ENCODE measurements at places on chromosomes 4 and X.

DNA sequence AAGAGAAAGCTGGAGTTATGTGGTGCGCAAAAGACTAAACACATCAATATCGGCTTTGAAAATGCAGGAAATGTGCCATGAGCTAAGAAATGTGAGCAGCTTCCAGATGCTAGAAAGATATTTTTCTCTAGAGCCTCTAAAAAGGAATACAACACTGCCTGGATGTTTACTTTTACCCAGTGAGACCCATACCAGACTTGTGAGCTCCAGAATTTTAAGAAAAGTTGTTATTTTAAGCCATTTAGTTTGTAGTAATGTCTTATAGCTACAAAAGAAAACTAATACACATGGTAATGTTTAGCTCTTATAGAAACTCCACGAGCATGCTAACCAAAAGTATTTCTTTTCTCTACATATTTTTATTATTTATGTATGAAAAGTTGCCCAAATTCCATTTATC is 1389.4 kb downstream of the C4orf33 start:
- DNase-seq: no peak

- DNase-seq: no peak
Measured at GRCh38 chr4:56790691-56791091, 30.8 kb downstream of the SPINK2 start.

DNA sequence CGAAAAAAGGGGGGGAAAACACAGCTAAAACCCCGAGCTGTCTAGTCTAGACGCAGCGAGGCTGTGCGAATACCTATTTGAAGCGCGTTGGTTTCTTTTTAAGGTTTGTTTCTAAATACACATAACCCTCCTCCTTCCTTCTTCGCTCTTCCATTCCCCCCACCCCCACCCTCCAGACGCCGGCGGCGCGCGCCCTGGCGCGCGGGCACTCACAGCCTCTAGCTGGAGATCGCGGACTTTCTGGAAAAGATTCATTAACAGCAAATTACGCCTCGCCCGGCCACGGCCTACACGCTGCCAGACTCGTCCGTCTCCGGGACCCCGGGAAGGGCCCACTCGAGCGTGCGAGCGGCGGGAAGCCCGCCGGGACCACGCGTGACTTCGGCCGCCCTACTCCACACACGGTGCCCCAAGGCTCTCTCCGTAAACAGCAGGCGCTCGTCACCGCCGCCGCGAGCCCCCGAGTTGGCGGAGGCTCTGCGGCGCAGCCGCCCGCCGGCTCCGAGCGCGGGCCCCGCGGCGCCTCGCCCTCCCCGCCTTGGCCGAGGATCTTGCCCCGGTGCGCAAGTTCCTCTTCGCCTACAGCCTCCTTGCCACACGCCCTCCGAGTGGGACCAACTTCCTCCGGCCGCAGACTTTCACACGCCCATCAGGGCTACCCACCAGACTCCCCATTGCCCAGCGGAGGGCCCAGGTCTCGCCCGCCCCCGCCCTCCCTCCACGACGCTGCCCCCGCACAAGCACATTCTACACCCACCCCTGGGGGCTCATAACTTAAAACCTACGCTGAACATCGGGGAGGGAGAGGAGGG is 2.0 kb downstream of the BCOR start:
- DNase-seq: no peak

GRCh38 chr4:41349021-41349420 is 92.3 kb downstream of the UCHL1 start:
- no peak for DNase-seq

- DNase-seq: no peak
Measured at GRCh38 chr4:73528171-73528570, 46.6 kb downstream of the AFM start.

GRCh38 chr4:154491341-154492271 is at the start of gene DCHS2:
Gene DCHS2, minus strand, starts transcription at chr4:154491799. Its CDS starts 444 bp downstream, at chr4:154491355.
- DNase-seq: peak; percentile 33

DNA sequence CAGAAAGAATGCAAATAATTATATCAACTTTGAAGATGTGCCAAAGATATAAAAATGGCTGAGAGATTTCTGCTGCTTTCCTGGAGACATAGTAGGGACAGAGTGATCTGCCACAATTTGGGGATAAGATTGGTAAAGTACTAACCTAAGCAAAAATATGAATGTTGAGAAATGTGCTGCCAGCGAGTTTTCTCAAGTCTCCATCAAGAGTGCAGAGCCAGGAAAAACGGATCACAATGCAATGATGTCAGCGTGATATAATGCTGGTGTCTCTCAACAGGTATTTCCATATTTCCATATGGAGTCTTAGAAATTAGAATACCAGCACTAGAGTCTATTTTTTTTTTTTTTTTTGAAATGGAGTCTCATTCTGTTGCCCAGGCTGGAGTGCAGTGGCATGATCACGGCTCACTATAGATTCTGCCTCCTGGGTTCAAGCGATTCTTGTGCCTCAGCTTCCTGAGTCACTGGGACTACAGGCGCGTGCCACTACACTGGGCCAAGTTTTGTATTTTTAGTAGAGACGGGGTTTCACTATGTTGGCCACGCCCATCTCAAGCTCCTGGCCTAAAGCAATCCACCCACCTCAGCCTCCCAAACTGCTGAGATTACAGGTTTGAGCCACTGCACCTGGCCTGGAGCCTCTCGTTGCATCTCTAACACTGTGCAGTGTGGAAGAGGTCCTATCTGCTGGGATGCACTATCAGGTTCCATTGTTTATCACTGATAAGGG is 893.5 kb downstream of the TRIML1 start:
- no peak for DNase-seq

GRCh38 chrX:121114691-121115090 is 67.3 kb downstream of the GLUD2 start:
- DNase-seq: no peak

DNA sequence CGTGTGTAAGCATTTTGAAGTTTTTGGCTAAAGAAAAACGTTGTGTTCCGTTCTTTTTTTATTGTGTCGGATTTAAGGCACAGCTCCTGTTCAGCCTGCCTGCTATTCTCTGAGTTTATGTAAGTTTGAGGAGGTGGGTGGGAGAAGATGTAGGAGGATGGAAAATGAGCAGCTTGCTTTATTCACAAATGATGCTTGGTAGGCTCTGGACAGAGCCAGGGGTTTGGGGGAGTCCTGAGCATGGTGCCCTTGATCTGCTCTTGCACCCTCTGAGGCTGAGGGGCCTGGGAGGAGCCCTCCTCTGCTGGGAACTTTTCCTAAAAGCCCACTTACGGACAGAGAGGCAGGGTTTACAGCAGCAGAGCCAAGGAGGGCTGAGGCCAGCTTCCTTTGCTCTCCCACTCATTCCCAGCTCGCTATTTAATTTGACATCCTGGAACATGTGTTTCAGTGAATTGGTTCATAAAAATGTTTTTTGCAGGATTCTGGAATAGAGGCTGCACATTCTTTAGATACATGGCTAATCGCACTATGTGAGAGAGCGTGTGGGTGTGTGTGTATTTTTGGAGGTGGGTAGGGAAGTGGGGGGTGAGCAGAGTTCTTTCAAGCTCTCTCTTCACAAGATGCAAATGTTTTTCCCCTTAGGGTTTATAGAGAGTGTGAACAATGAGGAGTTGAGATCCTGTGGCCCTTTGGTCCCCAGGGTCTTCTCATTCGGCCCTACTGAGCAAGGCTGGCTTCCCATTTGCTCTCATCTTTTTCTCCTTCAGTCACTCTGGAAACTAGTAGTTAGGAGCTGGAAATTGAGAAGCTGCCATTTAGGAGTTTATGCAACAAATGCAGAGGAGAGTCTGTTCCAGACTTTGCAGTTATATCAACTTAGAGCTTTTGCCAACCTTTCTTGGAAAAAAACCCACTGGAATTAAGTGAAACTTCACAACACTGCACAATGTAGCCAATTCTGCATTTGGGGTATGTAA is 32.1 kb downstream of the TMEM131L start:
- no peak for DNase-seq

DNA sequence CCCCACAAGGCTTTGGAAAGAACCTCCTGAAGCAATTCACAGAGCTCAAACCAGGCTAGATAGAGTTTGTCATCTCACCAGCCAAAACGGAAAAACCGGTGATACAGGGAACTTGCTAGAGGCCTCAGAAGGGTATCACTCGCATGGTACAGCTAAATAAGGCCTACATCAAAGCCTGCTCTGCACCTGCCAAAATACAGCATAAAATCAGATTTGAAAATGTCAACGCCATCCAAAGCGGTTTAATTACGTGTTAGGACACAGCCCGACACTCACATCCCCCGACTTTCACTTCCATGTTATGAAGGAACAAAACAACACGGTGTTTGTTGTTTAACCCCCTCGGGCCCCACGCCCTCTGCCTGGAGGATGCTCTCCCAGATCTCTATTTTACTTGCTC is 65.0 kb downstream of the MAPK10 start:
- DNase-seq: no peak

DNA sequence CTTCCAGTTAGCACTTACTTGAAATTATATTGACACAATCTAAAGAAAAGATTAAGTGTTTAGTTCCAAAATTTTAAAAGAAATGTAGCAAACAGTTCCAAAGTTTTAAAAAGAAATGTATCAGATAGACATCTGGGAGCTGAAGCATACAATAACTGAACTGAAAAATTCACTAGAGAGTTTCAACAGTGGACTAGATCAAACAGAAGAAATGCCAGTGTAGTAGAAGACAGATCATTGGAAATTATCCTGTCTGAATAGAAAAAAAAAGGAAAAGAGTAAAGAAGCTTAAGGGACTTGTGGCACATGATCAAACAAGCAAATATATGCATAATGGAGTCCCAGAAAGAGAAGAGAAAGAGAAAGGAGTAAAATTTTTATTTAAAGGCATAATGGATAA is 261.4 kb downstream of the LAS1L start:
- DNase-seq: no peak

GRCh38 chr4:111712093-111712677 is 433.1 kb upstream of the FAM241A start:
- no peak for DNase-seq

- DNase-seq: no peak
Measured at GRCh38 chr4:79886021-79886420, 187.0 kb downstream of the ANTXR2 start.

- DNase-seq: no peak
Measured at GRCh38 chr4:112521123-112522023, 5.4 kb upstream of the NEUROG2 start.

GRCh38 chr4:1856071-1856942 is at the start of gene LETM1:
Gene LETM1, minus strand, starts transcription at chr4:1856156. Its CDS starts 206 bp downstream, at chr4:1855950.
- peak; percentile 93 for DNase-seq

DNA sequence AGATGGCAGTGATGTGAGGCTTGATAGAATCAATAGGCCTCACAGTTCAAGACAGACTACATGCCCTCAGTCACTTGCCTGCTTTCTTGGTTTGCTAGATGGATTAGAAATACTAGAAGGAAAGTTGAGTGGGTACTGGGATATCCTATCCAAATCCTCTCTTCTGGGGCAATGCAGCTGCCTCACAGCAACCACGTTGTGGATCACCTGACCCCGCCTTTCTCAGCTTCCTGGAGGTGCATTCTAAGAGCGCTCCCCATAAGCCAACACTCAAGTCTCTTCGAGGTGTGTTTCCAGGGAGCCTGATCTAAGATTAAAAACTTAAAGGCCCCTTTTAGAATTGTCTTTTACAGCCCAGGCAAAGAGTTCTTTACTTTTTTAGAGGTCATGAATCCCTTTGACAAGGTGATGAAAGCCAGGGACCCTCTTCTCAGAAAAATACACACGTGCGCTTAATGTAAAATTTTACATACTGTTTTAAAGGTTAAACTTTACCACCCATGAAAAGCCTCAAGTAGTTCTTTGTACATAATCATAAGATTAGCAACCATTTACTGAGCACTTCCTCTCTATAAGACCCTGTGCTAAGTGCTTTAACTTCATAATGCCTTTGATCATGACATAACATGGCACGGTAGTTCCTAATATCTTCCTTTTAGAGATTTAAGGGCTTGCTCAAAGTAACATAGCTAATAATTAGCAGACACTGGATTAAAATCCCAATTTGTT is 840 bp upstream of the RPL34 start:
- DNase-seq: no peak

DNA sequence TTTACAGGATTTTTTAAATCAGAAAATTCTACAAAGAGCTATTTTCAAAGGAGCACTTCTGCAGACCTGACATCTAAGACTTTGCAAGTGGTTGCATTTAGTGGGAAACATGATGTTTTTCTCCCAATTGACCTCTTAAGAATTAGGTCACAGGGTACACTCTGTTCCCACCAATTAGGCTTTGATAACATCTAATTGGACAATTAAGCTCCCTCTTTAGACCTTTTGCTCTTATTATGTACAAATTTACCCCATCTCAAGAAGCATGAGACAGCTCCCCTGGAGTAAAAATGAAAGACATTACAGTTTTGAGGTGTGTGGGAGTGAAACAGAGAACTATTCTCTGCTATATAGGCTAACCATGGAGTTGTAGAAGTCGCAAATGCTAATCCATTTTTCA is 31.8 kb upstream of the AGA start:
- no peak for DNase-seq

DNA sequence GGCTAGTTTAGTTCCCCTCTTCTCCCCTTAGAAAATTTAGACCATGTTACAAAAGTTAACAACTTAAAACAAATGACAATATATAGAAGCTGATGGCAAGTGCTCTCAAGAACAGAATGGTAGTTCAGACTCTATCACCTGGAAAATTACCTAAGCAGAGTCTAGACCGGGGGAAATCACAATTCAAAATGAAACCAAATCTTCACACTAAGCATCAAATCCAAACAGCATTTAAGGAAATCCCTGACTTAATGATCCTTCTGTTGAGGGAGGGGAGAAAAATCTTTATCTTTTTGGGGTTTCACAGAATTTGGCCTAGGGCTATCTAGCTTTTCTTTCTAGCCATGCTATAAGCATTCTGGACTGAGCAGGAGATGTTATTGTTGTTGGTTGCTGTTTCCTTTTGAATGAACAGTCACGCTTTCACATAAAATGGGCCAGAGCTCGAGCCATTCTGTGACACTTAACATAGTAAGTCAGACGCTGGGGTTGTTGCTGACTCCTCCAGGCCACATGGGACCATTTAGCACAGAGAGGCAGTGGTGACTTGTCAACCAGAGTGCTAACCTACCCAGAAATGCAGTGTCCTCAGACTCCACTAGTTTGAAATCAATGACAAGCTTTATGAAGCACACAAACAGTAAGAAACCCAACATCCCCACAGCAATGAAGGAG is 16.0 kb upstream of the LSM6 start:
- DNase-seq: no peak

- DNase-seq: no peak
Measured at GRCh38 chr4:161554372-161554990, 609.3 kb downstream of the FSTL5 start.

- no peak for DNase-seq
Measured at GRCh38 chr4:185167234-185167633, 24.2 kb downstream of the SLC25A4 start.

DNA sequence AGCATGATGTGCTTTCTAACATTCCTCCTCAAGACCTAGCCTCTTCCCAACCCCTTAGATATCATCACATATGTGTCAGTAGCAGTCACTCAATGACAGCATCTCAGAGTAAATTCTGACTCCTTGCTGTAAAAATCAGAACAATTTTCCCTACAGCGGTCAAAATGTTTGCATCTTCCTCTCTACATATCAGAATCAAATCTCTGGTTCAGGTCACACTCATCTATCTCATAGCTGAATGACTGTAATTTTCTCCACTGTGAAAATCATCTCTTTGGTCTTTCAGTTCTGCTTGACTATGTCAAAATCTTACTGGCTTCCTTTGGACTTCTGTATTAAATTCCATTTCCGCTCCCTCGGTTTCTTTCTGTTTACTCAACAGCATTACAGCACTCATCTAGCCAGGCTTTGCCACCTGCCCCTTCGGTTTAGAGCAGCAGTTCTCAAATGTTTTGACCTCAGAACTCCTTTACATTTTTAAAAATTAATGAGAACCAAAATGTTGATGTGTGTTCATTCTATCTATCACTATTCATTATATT is 57.3 kb downstream of the AGA start:
- DNase-seq: no peak

- DNase-seq: no peak
Measured at GRCh38 chr4:105210916-105211315, 64.2 kb downstream of the TET2 start.

All from NT2/D1 (cell line).